ENCODE measurements at places on chromosomes 1 and 21. TPM values are rescaled to one million over a fixed set of nuclear protein-coding genes. Genes with fewer than 3 reads are reported as not detected.

The UTS2 gene
- 0.17 TPM for total RNA-seq

The LCE1F gene
- not detected for total RNA-seq

The NBPF4 gene
- total RNA-seq, result not detected

The SPRR2G gene
- total RNA-seq, result not detected

The SHC1 gene
- total RNA-seq, result 192 TPM

The SPATA17 gene
- total RNA-seq, result 0.84 TPM

The SDHB gene
- total RNA-seq, result 169 TPM

The NID1 gene
- total RNA-seq, result 69.0 TPM

The C1orf185 gene
- total RNA-seq, result not detected

The RNF186 gene
- total RNA-seq, result not detected

The GFI1 gene
- total RNA-seq, result 0.15 TPM

The DNAJC28 gene
- 1.5 TPM for total RNA-seq

The CHAF1B gene
- total RNA-seq, result 12.5 TPM

The LRRC8B gene
- total RNA-seq, result 4.6 TPM

The KLHDC7A gene
- not detected for total RNA-seq

The FAM3B gene
- total RNA-seq, result not detected

The PYHIN1 gene
- total RNA-seq, result not detected

The ANKRD45 gene
- total RNA-seq, result 0.30 TPM

The C1orf87 gene
- total RNA-seq, result not detected

The LY9 gene
- not detected for total RNA-seq

The JUN gene
- total RNA-seq, result 62.4 TPM

The UBL4B gene
- not detected for total RNA-seq

The S100B gene
- 1.3 TPM for total RNA-seq

The MTARC1 gene
- 1.7 TPM for total RNA-seq

The LUZP1 gene
- total RNA-seq, result 8.9 TPM

The PADI2 gene
- total RNA-seq, result under 0.01 TPM

The FAM177B gene
- total RNA-seq, result not detected

The FALEC gene
- total RNA-seq, result not detected

The CD48 gene
- total RNA-seq, result not detected

The OR2T11 gene
- not detected for total RNA-seq

The TCP10L gene
- total RNA-seq, result not detected

The CSRP1 gene
- total RNA-seq, result 501 TPM

The PLA2G2A gene
- not detected for total RNA-seq

The THEM5 gene
- not detected for total RNA-seq

The SNIP1 gene
- total RNA-seq, result 8.6 TPM

The C8A gene
- not detected for total RNA-seq

The TFF3 gene
- total RNA-seq, result not detected

The AMY1A gene
- total RNA-seq, result not detected

The DIO1 gene
- total RNA-seq, result not detected

The APCS gene
- total RNA-seq, result not detected

The RGS5 gene
- 1.0 TPM for total RNA-seq

The PLA2G2D gene
- not detected for total RNA-seq

The SHE gene
- not detected for total RNA-seq

The RGS13 gene
- total RNA-seq, result not detected

The OR2T35 gene
- not detected for total RNA-seq

The KIF1B gene
- 14.3 TPM for total RNA-seq

The HCRTR1 gene
- not detected for total RNA-seq

The GPR3 gene
- 1.0 TPM for total RNA-seq

The EPHB2 gene
- 12.4 TPM for total RNA-seq

The HORMAD1 gene
- not detected for total RNA-seq

The RGS8 gene
- total RNA-seq, result not detected

The CTSE gene
- not detected for total RNA-seq

The KLF17 gene
- under 0.01 TPM for total RNA-seq

The LAX1 gene
- total RNA-seq, result not detected

The ZNF593OS gene
- total RNA-seq, result not detected

Data from bronchus fibroblast of lung (primary cell).